ENCODE measurements at places on chromosomes 16 and 17. TPM values are rescaled to one million over a fixed set of nuclear protein-coding genes. Genes with fewer than 3 reads are reported as not detected.

The LCAT gene
- total RNA-seq = 12.8 TPM

The UTS2R gene
- total RNA-seq = 0.32 TPM

DNA sequence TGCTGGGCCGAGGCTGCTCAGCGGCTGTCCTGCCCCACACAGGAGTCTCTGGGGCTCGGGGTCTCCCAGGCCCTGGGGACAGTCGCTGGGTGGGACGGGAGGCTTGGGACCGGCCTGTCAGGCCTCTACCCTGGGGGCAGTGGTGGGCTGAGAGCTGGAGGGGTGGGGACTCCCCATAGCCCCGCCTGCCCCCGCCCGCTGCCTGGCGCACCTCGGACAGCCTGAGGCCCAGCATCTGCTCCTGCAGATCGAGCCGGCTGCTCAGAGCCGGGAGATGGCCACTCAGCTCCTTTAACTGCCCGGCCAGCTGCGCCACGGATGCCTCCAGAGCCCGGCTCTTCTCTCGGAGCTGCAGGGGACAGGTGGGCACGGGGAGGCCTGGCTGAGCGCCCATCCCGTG lies 6.7 kb downstream of the PERCC1 start:
- DNase-seq = no peak

The LUC7L gene
- total RNA-seq = 28.2 TPM

DNA sequence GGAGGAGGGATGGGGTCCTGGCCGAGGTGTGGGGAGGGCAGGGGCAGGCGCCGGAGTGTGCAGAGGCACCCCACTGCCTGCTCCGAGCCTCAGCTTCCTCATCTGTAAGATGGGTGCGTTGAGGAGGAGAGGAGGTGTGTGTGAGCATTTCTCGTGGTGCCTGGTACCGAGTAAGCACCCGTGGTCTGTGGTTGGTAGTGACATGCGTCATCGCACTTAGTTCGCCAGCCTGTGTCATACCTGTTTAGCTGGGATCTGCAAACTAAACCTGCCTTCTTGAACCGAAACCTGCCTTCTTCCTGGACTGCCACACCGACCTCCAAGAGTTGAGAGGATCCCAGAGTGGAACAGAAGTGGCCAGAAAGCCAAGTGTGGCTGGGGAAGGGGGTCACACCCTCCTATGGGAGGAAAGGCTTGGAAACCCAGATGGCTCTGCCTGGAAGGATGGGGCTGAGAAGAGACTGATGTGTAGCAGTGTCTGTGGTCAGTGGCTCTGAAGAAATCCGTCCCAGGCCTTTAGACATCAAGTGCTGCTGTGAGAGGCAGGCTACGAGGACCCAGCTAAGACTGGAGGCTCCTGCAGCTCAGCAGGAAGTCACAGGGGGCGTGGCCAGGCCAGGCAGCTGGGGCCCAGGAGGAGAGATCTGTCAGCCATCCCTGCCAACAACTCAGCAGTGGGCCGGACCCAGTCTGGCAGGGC lies 162.6 kb upstream of the PLCG2 start:
- peak; percentile 85 for DNase-seq

Measured in left cardiac atrium (tissue), 4 donors.